ENCODE measurements at places on chromosomes 12 and 14.

DNA sequence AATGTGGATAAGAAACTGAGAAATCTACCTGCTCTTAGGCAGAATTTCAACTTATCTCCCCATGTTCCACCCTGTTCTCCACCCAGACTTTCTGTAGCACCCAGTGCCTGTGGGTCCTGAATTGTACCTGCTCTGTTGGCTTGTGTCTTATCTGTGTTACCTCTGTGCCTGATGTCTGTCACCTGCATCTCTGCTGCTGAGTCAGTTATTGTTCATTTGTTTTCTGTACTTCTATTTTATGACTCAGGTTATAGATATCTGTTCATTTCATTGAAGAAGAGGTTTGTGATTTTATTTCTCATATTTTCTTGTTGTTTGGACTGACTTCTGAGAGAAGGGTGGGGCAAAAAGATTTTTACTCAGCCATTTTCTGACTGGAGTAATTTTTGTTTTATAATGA is 11.7 kb downstream of the SOCS4 start:
- no peak for DNase-seq

DNA sequence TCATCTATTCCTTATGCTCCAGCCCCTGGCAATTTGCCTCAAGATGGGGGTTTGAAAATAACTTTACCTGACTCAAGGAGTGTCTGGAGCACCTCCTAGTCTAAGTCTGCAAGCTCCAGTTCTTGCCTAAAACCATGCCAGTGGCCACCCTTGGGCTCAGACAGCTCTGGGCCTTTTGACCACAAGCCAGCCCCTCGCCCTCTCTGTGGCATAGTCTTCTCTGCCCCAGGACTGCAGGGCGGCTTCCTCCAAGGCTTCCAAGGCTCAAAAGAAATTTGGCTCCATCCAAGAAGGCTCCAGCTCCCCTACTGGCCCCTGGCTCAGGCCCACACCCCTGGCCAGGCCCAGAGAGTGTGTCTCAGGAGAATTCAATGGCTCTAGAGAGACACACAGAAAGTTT is 14.8 kb downstream of the ACVRL1 start:
- DNase-seq: no peak

GRCh38 chr12:14854586-14855183 is 11.4 kb upstream of the ART4 start:
- no peak for DNase-seq

DNA sequence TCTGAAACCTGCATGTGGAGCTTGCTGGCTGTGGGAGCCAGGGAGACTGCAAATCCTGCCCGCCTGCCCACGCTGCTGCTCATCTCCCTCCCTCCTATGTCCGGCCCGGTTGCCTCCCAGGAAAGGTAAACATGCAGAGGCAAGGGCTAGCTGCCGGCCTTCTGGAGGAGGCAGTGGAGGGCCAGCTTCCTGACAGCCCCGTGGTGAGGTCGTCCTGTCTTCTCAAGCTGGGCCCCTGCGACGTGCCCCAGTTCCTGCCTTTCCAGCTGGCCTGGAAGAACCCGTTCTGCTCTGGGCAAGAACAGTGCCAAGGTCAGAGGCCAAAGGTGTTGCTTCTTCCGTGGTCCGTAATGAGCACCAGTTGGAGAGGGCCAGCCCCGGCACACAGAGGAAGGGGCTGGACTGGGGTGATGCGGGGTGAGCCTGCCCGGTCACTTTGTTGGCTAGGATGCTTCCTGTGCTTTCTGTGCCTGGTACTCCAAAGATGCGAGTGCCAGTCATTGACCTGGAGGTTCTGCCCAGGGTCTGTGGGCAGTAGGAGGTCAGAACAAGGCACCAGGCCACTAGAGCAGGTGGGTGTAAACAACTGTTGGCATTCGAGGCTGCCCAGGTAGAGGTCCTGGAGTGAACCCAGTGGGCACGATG is 25.3 kb downstream of the TPCN1 start:
- no peak for DNase-seq

All from activated CD8-positive, alpha-beta memory T cell treated with anti-CD3 and anti-CD28 coated beads, Interleukin-2, amount 50 U/mL, for 4 hours (primary cell).